Activated CD4-positive, alpha-beta T cell treated with anti-CD3 and anti-CD28 coated beads, Interleukin-2, amount 50 U/mL, for 24 hours (primary cell): ENCODE measurements at places on chromosomes 5 and 9.

DNA sequence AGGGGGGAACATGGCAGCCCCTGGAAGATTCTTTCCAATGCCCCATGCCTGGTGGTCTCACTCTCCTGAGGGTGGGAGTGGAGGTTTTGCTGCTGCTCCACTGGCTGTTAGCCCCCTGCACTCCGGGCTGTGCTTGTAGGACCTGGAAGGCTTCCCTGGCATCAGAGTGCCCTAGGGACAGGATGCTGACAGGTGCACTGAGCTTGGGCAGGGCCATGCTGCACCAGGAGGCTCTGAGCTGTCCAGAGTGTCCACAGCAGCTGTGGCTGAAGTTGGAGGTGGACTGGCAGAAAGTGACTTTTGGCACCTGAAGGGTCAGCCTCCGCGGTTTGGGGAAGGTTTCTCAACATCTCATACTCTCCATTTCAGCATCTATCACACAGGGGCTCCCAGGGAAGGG lies 249.1 kb downstream of the GADD45G start:
- no peak for DNase-seq

DNA sequence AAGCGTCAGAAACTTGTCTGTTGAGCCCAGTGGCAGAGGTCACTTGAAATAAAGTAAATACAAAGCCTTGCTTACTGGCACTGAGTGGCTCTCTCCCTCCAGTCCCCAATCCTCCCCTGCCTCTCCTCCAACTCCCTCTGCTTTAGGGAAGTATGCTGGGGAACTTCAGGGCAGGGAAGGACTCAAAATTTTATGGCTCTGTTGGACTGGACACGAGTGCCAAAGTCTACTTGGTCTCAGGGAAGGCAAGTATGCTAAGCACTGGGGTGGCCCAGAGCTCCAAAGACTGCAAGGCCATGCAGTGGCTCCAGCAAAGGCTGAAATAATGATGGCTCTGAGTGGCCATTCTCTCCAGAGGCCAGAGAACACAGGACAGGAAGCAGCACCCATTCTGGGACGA lies 9.6 kb downstream of the PLGRKT start:
- DNase-seq = no peak

GRCh38 chr5:138359621-138360020 lies 7.1 kb downstream of the KDM3B start:
- DNase-seq = no peak

DNA sequence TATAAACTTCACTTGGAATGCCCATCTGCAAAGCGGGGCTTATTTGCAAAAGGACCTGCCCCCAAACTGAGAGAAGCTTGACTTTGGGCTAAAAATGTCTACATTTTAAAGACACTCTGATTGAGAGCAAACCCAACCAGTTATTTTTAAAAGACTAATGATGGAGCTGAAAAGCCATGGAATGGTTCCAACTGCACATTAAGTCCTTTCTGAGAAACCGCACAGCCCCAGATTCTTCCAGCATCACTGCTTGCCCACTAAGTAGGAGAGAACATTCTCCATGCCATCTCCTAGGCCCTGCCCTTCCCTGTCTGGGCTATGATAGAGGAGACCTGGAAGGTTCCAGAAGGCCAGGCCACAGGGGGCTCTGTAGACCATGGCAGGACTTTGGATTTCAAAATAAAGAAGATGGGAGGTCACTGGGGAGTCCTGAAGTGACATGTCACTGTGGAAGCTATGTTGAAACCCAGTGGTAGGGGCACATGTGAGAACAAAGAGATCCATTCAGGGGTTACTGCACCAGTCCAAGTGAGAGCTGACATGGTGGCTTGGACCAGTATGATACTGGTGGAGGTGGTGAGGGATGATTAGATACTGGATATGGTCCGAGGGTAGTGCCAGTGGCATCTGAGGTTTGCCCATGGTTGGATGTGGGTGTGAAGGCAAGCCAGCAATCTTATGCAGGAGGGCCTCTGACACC lies 179.2 kb downstream of the DAB2IP start:
- no peak for DNase-seq

GRCh38 chr5:12636209-12636608 lies 732.0 kb upstream of the CTNND2 start:
- no peak for DNase-seq

- DNase-seq = peak; percentile 55
Observed at GRCh38 chr9:126398403-126399058, 71.9 kb downstream of the MVB12B start.

GRCh38 chr9:128136816-128137793 lies 9.6 kb upstream of the PTGES2 start:
- no peak for DNase-seq

GRCh38 chr9:20698782-20699181 lies 14.7 kb downstream of the FOCAD start:
- DNase-seq = no peak

DNA sequence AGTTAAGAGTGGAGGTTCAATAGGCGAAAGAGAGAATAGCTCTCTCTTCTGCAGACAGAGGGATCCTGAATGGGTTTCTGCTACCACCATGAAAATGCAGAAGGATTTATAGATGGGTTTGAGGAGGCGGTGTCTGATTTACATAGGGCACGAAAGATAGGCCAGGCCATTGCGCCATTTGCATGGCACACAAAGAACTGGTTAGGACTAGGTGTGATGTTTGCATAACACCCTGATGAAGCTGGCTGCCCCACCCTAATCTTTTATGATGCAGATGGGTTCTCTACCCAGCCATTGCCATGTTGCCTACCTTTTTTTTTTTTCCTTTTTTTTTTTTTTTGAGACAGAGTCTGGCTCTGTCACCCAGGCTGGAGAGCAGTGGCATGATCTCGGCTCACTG lies 51.4 kb upstream of the PDZD2 start:
- no peak for DNase-seq

DNA sequence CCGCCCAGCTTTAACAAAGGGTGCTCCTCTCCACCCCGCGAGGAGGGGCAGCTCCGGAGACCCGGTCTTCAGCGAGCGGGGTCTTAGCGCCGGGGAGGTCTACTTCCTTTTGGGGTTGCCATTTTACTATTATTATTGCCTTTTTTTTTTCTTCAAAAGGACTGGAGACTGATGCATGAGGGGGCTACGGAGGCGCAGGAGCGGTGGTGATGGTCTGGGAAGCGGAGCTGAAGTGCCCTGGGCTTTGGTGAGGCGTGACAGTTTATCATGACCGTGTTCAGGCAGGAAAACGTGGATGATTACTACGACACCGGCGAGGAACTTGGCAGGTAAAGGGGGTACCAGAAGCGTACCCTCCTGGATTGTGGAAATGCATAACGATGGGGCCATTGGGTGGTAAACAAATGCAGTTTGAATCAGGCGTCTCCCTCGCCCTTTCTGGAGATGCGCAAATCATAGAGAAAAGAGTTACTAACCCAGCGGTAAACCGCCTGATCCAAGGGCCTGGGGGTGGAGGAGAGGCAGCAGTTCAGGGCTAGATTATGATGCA lies 1.2 kb downstream of the DAPK1 start:
- DNase-seq = no peak

DNA sequence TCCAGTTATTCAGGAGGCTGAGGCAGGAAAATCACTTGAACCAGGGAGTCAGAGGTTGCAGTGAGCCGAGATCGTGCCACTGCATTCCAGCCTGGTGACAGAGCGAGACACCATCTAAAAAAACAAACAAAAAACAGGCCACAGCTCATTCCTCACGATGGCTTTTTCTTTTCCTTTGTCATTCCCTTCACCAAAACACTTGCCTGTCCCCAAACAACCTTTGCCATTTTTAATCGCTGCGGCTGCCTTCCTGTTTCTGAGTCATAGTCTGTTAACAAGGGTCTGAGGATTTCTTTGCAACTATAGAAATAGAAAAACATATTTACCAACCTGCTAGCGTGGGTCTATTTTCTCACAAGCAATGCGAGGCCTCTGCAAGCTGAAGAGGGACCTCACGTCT lies 123.0 kb upstream of the FSTL4 start:
- DNase-seq = no peak

DNA sequence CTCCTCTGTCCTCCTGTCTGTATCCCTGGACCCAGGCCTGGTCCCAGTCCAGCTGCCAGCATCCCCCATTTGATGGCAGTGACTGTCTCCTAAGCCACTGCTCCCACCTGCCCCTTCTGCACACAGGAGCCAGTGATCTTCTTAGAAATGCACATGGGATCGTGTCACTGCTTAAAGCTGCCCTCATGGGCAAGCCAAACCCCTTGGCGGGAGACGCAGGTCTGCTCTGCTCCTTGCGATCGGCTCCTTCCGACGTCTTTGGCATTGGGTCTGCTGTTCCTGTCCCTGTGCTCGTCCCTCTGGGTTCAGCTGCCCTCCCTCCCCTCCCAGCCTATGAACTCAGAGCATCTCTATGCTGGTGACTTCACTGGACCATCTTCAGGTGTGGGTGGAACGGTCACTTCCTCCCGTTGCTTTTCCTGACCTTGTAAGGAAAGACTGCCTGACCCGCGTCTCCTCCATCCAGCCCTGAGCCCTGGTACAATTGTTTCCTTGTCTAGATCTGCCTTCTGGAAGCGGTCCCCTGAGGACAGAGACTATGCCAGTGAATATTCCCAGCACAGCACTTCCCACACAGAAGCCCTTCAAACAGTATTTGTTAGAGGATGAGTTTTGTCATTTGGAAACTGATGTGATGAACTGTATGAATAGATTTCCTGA lies 116.5 kb downstream of the ZNF354C start:
- no peak for DNase-seq

DNA sequence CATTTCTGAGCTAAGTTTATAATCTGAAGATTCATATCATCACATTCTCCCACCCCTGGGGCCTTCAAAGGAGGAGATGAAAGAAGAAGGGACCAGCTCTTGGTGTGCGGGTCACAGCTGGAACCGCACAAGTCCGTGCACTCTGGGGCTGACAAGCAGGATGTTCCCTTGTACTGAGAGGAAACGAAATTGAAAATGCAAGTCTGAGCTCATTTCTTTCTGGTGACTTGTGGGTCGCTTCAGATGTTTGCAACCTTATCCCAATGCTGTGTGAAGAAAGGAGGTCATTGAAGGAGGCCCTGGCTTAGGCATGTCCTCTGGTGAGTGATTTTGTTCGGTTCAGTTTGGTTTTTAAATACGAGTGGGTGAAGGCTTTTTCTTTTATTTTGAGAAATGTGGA lies 59.6 kb downstream of the C9orf152 start:
- DNase-seq = peak; percentile 49

DNA sequence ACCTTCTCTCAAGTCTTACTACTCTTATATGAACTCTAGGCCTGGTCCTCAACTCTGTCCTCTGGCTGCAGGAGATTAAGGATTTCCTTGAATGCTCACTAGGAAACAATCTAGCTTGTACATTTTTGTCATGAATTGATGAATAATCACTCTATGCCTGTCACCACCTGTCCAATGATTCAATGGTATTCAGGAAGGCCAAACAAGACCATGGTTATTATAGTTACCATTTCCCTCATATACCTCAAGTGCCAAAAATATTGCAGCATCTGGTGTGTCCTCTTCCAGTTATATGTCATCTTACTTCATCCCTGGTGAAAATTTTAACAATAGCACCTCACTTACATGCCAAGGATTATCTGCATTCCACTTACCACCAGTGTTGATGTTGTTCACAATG lies 179.0 kb upstream of the MOCS2 start:
- no peak for DNase-seq

GRCh38 chr5:171447226-171447625 lies 27.8 kb downstream of the FGF18 start:
- DNase-seq = no peak

GRCh38 chr5:57524348-57525060 lies 41.9 kb upstream of the ACTBL2 start:
- DNase-seq = no peak

DNA sequence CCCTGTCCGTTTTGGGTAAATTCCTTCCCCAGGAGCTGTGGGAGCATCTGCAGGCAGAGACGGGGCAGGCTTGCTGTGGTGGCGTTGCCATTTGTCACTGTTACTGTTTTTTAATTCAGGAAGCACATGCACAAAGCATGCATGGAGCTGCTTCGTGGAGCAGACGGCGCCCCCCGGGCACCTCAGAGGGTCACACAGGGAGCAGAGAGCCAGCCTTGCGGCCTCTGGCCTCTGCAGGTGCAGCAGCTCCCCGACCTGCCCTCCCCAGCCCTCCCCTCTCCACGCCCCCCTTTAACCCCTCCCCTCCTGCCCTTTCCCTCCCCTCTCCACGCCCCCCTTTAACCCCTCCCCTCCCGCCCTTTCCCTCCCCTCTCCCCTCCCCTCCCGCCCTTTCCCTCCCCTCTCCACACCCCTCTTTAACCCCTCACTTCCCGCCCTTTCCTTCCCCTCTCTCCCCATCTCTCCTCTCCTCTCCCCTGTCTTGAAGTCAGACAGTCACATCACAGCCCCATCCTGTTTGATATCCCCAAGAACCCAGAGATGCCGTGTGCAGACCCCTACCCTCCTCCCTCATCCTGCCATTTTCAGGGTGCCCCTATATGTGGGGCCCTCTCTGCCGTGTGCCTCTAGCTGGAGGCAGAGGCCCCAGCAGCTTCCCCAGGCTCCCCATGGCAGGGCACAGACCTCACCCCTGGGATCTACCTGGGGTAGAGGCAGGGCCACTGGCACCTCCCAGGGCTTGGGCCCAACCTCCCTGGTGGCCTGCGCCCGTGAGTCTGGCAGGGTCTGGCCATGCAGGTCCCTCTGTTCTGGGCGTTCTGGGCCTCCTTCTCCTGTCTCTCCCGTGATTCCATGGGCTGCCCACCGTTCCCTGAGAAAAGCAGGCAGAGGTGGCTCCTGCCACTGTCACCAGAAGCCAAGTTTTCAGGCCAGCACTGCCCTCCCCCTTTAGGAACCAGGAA lies 29.6 kb upstream of the UBAC1 start:
- DNase-seq = peak; percentile 27

- no peak for DNase-seq
Observed at GRCh38 chr5:14405267-14405666, 176.3 kb upstream of the OTULINL start.

DNA sequence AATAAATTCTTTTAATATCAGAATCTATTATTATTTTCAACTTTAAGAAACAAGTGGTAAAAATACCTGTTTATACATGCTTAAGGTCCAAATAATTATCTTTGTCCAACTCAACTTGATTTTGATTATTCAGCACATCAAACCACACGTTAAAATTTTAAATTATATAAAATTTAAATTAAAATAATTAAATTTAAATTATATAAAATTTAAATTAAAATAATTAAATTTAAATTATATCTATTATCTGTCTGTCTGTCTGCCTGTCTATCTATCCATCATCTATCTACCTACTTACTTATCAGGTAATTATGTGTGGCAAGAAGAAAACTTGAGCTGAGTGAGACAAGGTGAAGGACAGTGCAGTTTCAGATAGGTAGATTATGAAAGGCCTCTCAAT lies 605.3 kb upstream of the RIOK2 start:
- DNase-seq = no peak

DNA sequence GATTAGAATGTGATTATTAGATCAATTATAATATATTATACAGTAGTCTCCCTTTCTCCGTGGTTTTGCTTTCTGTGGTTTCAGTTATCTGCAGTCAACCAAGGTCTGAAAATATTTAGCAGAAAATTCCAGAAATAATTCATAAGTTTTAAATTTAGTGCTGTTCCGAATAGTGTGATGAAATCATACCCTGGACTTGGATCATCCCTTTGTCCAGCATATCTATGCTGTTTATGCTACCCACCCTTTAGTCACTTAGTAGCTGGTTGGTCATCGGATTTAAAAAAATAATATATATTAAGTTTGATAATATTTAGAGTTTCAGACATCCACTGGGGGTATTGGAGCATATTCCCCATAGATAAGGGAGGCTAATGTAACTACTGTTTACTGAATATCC lies 19.6 kb downstream of the RMI1 start:
- DNase-seq = no peak
